ENCODE measurements at places on chromosomes 1 and 21.
A peak's percentile ranks its signal among the peaks of the same experiment; 100 is the strongest.

GRCh38 chr1:45617618-45618017 is 6.2 kb downstream of the CCDC17 start:
- no peak for DNase-seq

GRCh38 chr1:44025816-44026215 is 5.4 kb downstream of the SLC6A9 start:
- DNase-seq: no peak

GRCh38 chr21:16194788-16195537 is 465.2 kb downstream of the USP25 start:
- DNase-seq: no peak

GRCh38 chr1:94677714-94678113 is 136.2 kb upstream of the F3 start:
- DNase-seq: no peak

DNA sequence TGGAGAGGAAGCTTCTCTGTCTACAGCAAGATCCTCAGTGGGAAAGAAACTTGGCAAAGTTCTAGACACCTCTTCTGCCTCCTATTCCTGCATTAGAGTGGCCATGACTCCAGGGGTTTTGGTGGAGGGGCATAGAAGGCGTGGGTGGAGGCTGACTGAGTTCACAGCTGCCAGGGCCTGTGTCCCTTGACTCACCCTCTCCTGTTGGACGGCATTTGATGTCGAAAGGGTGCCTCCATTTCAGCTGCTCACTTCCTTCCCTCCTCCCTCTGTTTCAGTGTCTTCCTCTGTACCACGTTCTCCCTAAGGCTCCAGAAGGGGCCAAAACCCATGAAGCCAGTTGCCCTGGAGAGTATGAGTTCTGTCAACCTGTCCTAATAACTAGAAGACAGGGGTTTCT is 632 bp downstream of the TMEM79 start:
- no peak for DNase-seq

DNA sequence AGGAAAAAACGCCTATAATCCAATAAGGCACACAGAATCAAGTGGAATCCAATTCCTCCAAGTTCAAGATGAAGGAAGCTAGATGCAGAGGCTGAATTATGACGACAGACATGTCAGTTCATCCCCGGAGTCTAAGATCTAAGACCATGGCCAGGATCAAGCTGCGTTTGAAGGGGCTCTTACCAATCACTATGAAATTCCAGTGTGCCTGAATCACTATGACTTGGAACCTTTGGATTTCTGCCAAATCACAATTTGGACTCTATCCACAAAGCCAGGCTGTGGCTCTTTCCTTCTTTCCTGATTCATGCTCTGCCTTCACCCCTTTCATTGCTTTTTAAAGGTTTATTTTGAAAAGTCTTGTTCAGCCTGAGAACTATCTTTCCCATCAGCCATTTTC is 17.1 kb downstream of the OLIG2 start:
- no peak for DNase-seq

GRCh38 chr1:158992787-158993312 is 16.9 kb upstream of the IFI16 start:
- no peak for DNase-seq

DNA sequence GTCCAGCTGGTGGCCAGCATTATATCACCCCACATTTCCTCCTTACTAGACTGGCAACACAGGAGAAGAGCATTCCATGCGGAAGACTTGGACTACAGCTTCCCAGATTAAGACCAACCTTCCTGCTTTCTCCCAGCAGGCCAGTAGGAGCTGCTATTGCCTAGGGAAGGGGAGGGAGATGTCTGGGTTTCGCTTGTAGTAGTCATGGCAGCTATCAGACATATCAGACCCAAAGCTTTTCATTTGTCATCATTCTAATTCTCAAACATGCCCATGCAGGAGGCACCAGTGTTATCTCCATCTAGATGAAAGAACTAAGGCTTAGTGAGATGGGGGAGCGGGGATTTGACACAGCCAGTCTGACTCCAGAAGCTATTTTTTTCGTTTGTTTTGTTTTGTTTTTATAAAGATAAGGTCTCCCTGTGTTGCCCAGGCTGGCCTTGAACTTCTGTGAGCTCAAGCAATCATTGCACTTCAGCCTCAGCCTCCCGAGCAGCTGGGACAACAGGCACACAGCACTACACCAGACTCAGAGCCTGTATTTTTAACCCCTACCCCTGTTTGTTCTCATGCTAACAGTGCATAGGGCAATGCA is 4.5 kb downstream of the PLA2G2A start:
- peak; percentile 80 for DNase-seq

DNA sequence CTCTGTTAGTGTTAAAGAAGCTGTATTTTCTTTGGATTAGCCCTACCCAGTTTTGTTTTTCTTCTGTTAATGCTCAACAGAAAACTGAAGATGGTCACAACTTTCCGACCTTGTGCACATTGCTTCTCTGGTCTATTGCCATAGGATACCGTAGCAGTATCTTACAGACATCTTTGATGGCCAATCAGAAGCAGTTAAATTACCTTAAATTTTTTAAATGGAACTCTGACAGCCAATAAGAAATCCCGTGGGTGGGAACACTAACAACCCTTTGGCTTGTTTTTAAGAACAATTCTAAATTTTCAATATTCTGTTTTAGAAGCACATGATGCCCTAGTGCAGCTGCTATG is 17.2 kb downstream of the NFYC start:
- no peak for DNase-seq

DNA sequence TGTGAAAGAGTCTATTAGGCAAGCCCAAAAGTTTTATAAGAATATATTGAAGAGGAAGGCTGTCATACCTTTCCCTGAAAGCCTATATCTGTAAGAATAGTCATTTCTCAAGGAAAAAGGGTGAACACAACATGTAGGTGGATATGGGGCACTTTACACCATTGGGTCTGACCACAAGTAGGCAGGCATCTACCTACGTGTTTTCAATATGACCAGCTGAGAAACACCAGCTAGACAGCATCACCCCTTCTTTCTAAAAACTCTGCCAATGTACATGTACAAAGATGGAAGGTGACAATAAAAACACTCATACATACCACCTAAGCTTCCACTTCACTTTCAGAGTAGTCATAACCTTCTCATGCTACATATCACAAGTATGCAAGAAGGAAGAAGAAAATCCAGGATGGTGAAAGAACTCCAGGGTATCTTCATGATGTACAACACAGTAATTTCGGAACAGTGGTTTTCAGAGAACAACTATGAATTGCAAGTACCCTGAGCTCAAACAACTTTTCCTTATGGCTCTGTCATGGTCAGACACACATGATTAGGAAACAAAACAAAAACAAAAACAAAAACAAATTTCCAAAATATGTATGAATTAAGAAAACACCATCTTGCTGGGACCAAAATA is 98.5 kb upstream of the ADGRL2 start:
- DNase-seq: no peak

DNA sequence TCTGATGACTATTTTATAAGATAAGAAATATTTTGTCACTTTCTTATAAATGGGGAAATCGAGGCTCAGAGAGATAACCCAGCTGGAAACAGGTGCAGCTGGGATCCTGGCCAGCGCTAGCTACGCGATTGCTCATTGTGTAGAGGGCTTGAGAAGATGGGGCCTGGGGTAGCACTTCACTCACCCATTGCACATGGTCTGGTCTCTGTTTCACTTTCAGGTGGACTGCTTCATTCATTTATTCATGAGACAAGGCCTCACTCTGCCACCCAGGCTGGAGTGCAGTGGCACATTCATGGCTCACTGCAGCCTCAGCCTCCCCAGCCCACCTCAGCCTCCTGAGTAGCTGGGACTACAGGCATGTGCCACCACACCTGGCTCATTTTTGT is 23.8 kb downstream of the UBE4B start:
- no peak for DNase-seq

- no peak for DNase-seq
Measured at GRCh38 chr1:89369331-89369730, 5.5 kb downstream of the GBP6 start.

GRCh38 chr21:27721675-27722074 is 754.8 kb upstream of the ADAMTS5 start:
- no peak for DNase-seq

DNA sequence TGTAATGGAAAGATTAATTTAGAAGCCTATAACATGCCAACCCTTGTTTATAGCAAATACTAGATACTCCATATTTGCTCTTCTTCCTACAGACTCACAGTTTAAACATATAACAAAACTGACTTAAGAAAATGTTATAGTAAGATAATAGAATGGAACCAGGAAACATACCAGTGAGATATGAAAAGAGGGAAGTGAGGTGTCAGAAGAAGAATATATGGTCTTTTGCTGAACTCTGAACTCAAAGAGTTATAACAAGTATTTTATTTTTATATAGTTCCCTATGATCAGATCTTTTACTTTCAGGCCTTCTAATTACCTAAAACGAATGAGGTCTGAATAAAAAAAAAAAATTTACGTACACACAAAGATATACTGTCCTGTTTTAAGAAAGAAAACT is 20.9 kb downstream of the TMED5 start:
- no peak for DNase-seq

DNA sequence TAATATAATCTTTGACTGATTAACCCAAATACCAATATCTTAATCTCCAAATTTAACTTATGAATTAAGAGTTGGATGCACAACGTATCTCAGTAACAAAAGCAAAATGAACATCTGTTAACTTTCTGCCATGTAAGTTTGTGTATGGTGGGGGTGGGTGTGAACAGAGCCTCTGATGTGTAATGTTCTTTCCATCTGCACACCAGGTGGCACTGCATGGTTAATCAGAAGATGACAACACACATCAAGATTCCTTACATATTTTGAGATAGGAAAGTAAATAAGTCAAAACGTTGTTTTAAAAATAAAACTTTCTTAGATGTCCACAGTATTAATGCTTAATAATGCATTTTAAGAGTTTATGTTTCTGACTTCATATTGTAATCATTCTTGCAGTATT is 251.9 kb downstream of the DPYD start:
- no peak for DNase-seq

DNA sequence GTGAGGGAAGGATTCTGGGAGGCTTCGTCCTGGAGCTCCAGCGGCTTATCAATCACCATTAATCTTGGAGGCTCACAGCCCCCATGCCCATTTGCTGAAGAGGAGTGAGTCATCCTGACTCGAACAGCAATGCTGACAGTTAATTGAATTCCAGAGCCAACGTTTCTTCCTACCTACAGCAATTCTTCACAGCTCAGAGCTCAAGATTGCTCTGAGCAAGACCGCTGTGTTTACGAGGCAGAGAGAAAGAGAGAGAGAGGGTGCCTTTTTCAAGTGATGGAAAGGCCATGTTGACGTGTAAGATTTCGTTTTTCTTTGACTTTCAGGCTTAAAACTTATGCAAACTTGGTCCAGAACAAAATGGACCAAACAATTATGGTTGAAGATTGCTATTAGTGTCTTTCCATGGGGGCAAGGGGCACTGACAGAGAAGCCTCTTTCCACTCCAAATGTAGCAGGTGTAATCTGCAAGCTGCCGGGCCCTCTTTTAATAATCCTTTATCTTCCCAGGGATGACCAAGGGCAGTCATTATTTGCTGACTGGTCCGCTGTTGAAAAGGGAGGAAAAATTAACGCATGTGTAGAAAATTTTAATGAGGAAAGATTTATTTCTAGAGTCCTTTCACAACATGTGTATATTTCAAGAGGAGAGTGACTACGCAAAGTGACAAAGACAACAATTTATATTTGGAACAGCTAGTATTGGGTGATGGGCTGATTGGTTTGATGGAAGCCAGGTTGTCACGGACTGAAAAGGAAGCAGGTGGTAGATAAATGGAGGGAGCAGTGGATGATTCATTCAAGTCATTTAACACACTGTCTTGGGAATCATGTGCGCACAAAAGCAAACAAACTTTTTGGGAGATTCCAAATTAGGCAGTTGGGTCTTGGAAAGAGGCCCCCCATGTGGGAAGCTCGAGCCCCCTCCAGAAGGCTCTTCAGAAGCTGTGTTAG is 136.1 kb upstream of the IRF2BP2 start:
- DNase-seq: peak; percentile 95

- DNase-seq: no peak
Measured at GRCh38 chr1:64514197-64514765, 44.4 kb downstream of the CACHD1 start.

- no peak for DNase-seq
Measured at GRCh38 chr1:234123867-234124266, 219.4 kb downstream of the SLC35F3 start.

DNA sequence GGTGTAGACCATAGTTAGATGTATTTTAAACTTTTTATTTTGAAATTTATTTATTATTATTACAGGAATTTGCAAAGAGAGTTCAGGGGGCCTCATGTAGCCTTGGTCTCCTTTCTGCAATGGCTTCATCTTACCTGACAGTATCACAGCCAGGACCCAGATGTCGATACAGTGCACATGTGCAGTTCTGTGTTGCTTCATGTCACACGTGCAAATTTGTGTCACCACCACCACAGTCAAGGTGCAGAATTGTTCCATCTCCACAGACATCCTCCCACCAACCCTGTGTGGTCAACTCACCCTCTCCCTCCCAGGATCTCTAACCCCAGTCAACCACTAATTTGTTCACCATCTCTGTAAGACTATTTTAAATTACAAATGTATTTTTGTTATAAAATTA is 184.5 kb downstream of the CAMTA1 start:
- DNase-seq: peak; percentile 11

GRCh38 chr1:202049129-202049528 is 38.7 kb downstream of the ELF3 start:
- DNase-seq: no peak

- DNase-seq: no peak
Measured at GRCh38 chr21:21003701-21004100, 5.5 kb downstream of the NCAM2 start.

DNA sequence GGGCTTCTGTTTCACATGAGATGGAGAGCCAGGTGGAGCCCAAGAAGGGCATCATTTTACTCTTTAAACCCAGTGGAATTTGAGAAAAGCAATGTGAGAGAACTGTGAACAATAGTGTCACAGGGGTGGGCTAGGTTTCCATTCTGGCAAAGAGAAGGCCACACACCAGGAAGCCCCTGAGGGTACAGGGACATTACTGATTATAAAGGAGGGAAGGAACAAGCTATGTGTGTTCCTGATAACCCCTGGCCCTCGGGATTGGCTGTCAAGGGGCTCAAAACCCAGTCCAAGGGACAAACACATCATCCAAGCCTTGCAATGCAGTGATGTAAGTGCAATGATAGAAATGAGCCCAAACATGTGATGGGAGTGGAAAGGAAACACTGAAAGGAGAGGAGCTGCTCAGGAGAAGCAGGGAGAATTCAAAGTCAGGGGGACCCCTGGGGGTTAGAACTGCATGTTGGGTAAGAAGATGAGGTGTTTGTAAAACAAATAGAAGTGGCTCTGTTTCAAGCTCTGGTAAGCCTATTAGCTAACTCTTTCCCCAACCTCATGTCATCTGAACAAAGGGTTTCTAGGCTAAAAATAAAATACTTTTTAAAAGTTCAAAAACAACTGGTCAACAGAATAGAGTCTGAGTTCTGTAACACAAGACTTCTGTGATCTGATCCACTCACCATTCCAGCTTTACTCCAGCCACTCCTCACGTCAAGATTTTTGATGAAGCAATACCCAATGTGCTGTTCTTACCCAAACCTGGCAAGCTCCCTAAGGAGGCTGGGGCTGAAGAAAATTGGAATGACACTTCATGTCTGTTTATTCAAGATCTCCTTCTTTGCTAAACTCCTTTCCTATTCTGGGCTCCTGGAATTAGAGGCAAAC is 51.1 kb upstream of the IL12RB2 start:
- no peak for DNase-seq
